ENCODE measurements at places on chromosomes 7 and 10. TPM values are rescaled to one million over a fixed set of nuclear protein-coding genes. Genes with fewer than 3 reads are reported as not detected.

The ACSL5 gene
- 6.0 TPM for total RNA-seq

The C7orf33 gene
- total RNA-seq: not detected

GRCh38 chr7:150663802-150664494, 21.6 kb upstream of the GIMAP2 start:
- no peak for DNase-seq

DNA sequence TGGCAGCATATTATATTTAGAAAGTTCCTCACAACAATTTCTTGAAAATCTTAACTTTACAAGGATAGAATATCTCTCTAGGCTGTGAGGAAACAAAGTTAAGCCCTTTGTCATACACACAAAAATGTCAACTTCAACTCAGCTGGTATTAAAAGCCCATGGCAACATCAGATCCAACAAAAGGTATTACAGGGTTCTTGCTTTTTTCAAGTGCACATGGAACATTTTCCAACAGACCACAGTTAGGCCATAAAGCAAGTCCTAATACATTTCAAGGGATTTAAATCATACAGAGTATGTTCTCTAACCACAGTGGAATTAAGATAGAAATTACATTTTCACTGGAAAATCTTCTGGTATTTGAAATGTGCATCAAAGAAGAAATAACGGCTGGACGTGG, 71.9 kb upstream of the OIT3 start:
- no peak for DNase-seq

GRCh38 chr7:603152-603951, 83.7 kb upstream of the PDGFA start:
- peak; percentile 33 for DNase-seq

GRCh38 chr7:42186151-42186550, 50.9 kb downstream of the GLI3 start:
- DNase-seq: no peak
